ENCODE measurements at places on chromosomes 13 and 19.

GRCh38 chr13:75725736-75726135 lies 89.6 kb downstream of the LMO7 start:
- no peak for DNase-seq

DNA sequence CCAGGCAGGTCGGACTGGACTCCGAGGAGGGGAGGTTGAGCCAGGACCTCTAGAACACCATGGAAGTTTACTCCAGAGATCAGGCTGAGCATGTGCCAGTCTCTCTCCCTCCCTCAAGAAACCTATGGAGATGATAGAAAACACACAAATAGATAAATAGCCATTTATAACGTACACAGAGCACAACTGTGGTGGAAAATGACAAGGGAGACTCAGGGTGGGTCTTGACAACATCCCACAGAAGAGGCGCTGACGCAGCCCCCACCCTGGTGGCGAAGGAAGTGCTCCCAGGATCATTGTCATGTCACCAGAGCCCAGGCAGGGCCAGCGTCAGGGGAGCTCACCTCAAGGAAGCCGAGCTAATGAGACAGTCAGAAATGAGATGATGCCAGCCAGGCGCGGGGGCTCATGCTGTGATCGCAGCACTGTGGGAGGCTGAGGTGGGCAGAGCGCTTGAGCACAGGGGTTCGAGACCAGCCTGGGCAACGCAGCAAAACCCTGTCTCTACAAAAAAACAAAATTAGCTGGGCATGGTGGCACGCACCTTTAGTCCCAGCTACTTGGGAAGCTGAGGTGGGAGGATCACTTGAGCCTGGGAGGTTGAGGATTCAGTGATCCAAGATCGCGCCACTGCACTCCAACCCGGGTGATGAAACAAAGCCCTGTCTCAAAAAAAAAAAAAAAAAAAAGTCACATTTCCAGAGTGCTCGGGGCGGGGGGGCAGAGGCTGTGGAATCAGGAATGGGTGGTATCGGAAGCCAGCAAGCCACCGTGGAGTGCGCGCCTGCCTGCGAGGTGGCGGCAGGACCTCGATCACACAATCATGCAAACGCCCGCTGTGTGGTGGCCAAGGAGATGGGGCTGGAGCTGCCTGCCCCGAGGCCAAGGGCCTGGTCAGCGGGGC lies 178.4 kb downstream of the KDM4B start:
- DNase-seq, result no peak

GRCh38 chr13:44120043-44120442 lies 240.3 kb downstream of the LACC1 start:
- DNase-seq, result no peak

DNA sequence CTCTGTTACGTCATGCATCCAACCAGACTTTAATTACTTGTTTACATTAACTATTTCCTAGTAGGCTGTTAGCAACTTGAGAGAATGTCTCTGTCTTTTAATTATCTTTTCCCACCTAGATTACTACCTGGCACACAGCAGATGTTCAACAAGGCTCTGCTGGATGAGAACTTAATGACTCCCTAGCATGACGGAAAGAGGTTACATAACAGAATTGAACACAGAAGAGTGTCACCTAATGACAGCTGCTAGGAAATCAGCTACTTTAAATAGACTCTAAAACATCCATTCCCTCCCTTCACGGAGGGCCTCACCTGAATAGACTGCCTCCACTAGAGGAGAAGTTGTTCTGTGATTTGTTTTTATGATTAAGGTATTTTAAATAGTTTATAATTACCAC lies 110.8 kb downstream of the TEX29 start:
- no peak for DNase-seq

DNA sequence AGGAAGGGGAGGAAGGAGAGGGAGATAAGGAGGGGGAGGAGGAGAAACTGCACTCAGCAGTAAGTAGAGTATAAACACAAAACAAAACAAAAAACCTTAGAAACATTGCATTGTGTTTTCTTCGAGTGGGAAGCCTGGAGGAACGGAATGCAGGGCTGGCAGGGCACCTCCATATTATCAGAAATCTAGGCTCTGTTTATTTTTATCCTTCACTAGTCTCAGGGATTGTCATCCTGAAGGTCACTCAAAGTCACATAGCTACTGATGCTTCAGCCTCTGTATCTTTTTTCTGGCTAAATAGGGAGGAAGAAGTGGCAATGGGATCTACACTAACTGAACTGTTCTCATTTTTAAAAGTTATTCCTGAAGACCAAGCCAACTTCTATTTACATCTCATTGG lies 467.8 kb downstream of the KCTD12 start:
- no peak for DNase-seq

DNA sequence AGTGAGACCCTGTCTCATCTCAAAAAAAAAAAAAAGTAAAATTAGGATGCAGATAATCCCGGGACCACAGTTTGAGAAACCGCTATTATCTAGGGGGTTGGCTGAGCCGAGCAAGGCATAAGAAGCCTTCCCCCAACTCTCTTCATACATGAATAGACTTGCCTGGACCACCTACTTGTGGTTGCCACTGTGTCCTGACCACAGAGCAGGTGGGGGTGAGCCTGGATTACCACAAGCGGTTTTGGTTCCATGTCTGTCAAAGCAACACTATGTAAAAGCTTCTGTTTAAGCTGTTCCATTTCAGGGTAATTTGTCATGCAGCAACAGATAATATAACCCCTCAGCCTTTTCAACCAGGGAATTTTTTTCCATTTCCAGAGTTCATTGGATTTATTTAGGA lies 3.3 kb upstream of the NAPA start:
- DNase-seq, result no peak

DNA sequence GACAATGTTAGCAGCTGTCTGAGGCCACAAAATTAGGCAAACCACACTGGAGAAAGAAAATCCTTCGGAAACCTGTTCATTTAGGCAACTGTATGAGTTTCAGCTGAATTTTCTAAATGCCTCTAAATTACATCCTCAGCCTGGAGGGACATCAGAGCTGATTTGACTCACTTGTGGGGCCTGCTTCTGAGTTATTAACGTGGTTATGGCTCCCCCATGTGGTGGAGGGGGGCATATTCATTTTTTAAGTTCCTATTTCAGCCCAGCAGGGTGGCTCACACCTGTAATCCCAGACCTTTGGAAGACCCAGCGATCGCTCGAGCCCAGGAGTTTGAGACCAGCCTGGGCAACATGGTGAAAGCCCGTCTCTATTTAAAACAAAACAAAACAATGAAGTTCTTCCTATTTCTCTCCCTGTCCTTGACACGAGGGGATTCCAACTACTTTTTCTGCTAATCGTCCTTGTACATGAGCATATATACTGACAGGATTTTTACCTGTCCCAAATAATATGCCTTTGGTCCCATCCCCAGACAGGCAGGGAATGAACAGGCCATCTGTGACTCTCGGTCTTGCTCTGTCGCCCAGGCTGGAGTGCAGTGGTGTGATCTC lies 31.5 kb upstream of the HIF3A start:
- DNase-seq, result peak; percentile 53

DNA sequence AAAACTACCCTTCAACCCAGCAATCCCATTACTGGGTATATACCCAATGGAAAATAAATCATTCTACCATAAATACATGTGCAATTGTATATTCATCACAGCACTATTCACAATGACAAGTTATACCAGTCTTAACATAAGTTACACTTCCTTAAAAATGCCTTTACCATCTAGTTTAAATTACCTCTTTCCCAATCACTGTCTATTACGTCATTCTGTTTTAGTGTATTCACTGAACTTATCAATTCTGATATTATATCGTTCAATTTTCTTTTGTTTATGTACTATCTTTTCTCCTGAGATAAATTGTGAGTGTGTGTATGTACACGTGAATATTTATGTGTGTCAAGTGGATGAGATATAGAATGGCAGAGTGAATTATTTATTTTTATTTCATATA lies 1416.8 kb downstream of the OLFM4 start:
- no peak for DNase-seq

DNA sequence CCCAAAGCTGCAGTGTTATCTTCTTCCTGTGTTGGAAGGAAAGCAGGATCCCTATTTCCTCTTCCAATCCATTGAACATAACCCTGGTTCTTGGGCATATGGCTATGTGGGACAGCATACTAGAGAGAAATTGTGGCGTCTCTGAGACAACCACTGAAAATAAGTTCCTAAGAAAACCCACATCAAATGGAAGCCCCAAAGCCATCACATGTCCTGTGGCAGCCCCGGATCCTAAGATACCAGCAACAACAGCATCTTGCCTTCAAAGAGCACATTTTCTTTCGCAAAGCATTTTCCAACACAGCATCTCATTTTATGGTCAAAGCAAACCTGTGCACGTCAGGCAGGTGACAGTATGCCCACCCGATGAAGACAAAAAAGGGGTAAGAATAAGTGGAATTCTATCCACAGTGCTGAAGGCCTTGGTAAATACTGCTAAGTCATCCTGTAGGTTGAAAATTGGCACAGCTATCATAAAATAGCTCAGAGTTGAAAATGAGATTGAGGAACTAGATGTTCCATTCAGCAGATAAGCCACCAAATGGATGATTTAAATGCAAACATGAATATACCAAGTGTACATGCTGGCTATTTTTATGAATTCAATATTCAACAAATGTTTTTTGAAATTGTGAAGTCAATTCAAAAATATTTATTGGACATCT lies 232.2 kb downstream of the DLEU7 start:
- no peak for DNase-seq

DNA sequence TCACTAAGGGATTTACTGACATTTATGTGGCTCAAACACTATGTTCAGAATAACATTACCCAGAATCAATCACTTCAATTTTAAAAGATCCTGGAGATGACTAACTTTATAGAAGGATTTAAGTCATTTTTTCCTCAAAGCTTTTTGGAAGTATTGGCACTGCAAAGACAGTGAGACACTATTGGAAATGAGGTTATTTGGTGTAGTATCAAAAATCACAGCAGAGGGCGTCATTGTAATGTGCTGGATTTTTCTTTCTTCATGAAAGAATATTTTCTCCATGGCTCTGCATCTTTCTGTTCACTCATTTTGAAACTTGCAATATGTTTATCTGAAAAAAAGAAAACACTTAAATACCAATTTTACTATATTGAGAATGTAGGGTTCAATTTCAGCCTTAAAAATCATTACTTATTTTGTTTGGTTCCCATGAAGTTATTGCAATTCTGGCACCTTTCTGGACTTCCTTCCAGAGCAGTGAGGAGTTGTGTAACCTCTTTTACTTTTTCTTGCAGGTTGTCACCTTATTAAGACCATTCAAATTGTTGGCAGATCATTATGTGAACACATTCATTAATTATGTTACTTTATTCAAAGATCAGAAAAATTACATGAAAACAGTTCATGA lies 3.7 kb upstream of the CSNK1A1L start:
- peak; percentile 89 for DNase-seq

- DNase-seq, result peak; percentile 33
Measured at GRCh38 chr13:100646030-100646673, 28.4 kb downstream of the TMTC4 start.

- no peak for DNase-seq
Measured at GRCh38 chr13:29323954-29324353, 271.5 kb downstream of the SLC7A1 start.

- DNase-seq, result no peak
Measured at GRCh38 chr13:76764429-76764828, 121.8 kb downstream of the KCTD12 start.

DNA sequence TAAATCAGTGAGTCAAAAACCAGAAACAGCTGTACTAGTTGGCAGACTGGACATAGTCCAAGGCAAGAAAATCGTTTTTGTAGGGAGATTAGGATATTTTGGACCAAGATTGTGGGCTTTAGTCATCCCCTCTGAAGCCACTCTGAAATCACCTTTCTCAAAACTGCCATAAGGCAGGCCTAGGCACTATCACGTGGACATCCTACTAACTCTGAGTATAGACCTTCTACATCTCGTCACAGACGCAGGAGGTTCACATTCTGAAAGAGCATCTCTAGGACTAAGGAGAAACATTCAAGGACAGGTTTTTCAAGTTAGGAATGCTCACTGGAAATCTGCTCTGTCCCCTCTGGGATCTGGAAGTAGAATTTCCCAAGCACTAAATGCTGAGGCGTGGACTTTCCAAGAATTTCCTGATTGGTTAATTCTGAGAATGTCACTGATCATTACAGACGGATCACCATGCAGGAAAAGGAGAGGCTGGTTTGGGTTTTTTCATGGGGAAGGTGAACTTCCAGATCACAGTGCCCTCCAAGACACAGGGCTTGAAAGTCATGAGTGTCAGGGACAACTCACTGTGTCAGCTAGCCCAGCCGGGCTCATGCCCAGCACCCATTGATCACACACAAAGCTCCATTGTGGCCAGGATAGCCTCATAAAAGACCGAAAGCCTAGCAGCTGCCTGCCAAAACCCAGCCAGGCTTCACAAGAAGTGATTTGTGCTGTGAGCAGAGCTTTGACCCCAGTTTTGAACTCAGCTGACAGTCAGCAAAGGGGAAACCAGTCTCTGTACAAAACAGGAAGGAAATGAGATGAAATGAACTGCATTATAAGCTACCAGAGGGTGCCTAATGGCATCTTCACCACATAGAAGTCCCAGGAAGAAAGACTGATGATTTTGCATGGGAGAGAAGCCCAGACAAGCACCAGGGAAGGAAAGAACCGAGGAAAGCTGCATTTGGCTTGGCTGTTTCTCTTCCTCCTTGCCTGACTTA lies 2.7 kb upstream of the RUBCNL start:
- no peak for DNase-seq

- no peak for DNase-seq
Measured at GRCh38 chr19:21117041-21117907, 24.6 kb upstream of the ZNF431 start.

GRCh38 chr19:47469719-47470118 lies 2.0 kb downstream of the SLC8A2 start:
- DNase-seq, result no peak

DNA sequence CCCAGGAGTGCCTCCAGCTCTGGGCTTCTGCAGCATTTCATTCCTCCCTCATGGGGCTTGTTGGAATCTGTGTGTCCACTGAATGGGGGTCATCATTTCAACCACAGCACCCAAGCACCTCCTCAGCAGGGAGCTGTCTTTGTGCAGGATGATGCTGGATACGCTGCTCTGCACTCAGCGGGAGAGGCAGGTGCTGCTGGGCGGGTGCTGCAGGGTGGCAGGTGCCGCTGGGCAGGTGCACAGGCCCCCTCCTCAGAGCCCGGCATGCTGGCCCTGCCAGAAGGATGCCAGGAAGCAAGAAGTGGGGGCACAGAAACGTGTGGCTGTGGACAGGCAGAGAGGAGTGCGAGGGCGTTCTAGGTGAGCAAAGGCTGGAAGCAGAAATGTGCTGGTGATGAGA lies 121.8 kb upstream of the VSTM2B start:
- no peak for DNase-seq

- DNase-seq, result no peak
Measured at GRCh38 chr19:51571599-51571998, 516 bp downstream of the ZNF175 start.

GRCh38 chr19:31102674-31103073 lies 246.6 kb downstream of the TSHZ3 start:
- DNase-seq, result no peak
